ENCODE measurements at places on chromosomes 2 and 18. TPM values are rescaled to one million over a fixed set of nuclear protein-coding genes. Genes with fewer than 3 reads are reported as not detected.

ASXL3 gene
- total RNA-seq, result not detected

ABCG8 gene
- total RNA-seq, result not detected

KYNU gene
- not detected for total RNA-seq

GRP gene
- total RNA-seq, result not detected

FOXI3 gene
- not detected for total RNA-seq

LBX2 gene
- 0.52 TPM for total RNA-seq

SNED1 gene
- 3.8 TPM for total RNA-seq

BOLL gene
- total RNA-seq, result not detected

GAREM1 gene
- not detected for total RNA-seq

FZD7 gene
- total RNA-seq, result 0.62 TPM

SATB2 gene
- 0.17 TPM for total RNA-seq

NETO1 gene
- total RNA-seq, result not detected

Data from activated CD4-positive, alpha-beta memory T cell treated with anti-CD3 and anti-CD28 coated beads for 36 hours (primary cell).